Posterior vena cava (tissue), 2 donors: ENCODE measurements at places on chromosomes 12 and 14. TPM values are rescaled to one million over a fixed set of nuclear protein-coding genes. Genes with fewer than 3 reads are reported as not detected.

DNA sequence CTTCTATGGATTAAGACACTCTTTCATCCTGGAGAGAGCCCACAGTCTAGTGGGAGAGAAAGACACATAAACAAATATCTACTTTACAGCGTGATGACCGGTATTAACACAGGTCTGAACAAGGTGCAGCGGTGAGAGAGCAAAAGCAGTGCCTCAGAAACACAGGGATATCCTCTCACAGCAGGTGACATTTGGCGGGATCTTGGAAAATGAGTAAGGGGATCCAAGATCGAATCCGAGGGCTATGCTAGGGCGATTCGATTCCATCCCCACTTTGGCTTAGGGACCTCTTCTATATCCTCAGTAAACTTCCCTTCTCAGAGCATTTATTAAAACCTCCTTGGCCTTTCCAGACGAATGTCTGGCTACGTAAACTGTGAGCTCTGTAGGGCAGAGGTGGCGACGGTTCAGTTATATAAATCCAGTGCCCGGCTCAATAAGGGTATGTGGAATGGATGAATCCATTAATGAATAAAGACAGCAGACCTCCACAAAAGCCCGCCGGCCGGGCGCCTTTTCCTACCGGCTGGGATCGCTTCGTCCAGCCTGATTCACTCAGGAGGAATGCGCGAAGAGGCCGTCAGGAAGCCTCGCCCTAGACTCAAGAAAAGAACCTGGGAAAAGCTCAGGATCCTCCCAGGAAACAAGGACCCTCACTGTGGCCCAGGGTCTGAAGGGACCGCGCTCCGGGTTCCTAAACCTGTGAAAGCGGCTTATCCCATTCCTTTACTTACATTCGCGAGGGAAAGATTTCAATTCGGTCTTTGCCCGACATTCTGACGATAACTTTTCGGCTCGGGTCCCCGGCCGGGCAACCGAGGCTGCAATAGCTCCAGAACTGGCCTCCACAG, 455 bp downstream of the ATP6V1D start:
- no peak for DNase-seq

DNA sequence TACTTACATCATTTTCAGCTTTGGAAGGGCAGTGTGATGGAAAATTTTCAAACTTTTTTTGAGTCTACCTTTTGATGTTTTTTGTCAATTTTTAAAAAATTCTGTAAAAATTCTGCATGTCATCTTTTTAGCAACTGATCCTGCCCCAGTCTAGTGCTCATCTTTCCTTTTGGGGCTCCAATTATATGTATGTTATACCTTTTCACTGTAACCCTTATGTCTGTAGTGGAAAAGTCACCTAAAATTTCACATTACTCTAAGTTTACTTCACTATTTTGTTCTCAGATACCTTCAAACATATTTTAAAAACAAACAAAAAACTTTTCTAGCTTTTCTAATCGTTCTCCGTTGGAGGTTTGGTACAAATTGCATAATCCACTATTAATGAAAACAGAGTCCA, 32.5 kb upstream of the MYRFL start:
- no peak for DNase-seq

DNA sequence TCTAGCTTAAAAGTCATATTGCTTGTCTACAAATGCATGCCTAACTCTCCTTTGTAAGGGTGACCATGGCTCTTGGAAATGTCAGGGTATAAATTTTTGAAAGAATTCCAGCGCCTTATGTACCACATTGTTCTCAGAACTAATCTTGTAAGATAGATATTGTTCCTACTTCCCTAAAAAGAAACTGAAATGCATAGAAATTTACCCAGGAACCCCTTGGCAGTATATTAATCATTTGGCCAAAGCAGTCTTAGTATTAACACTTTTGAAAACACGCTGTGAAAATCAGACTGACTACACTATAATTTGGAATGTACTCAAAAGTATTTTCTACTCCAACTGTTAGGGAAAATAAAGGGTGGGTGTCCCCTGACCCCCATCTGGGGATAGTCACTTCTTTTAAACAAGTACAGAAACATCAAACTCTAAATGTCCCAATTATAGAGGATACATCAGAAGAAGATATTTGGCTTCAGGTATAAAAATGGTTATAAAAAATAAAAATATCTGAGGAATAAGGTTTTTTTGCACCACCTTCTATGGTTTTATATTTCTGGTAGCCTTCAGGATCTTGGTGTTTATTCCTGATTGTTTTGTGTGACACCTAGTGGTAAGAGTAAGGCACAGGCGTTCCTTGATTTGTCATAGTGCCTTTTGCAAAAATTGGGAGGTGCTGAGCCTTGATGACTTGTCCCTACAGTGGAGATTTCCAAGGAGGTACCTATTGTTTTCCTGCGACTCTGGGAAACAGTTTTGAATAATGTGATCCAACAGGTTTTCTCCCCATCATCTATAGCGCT, 2.2 kb upstream of the NFKBIA start:
- no peak for DNase-seq

GRCh38 chr14:33198684-33199083, 260.0 kb downstream of the NPAS3 start:
- no peak for DNase-seq

- DNase-seq, result no peak
Measured at GRCh38 chr14:73764406-73765280, 50.5 kb upstream of the PNMA1 start.

DNA sequence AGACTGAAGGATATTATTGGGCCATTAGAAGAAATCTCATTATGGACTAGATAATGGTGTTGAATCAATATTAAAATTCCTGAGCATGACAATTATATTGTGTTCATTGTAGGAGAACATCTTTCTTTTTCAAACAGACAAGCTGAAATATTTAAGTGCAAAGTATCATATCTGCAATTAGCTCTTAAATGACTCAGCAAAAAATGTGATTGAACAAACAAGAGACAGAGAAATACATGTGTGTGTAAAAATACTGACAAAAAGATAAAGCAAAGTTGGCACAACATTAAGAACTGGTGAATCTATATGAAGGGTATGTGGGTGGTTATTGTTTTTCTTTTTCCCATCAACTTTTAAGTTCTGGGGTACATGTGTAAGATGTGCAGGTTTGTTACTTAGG, 9.5 kb downstream of the CEP290 start:
- no peak for DNase-seq

GRCh38 chr12:68119724-68120211, 39.8 kb downstream of the IFNG start:
- no peak for DNase-seq

GRCh38 chr14:24011051-24011450, 22.3 kb downstream of the DHRS4L2 start:
- DNase-seq, result no peak

DNA sequence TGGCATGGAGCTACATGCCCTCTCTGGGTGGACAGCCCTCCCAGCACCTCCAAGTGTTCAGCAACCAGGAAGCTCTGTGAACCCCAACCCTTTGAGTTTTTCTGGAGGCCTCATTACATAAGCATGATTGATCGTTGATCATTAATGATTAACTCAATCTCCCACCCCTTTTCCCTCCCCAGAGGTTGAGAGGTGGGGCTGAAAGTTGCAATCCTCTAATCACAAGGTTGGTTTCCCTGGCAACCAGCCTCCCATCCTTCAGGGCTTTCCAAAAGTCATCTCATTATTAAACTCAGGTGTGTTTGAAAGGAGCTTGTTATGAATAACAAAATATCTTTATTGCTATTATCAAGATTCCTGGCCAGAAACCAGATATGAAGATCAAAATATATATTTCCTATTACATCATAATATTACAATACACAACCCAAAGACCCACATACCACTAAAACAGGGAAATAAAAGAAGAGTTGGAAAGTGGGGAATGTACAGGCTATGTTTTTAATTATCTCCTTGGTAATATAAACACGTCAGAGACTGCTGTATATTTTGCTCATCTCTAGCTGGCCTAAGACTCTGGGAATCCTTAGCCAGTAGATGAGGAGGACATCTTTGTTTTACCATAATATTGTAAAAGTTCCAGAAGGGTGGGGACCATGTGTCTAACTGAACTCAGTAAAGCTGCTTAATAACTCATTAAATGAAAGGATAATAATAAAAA, 73.6 kb downstream of the SSPN start:
- DNase-seq, result no peak

GRCh38 chr14:47715330-47715729, 39.9 kb upstream of the MDGA2 start:
- no peak for DNase-seq

DNA sequence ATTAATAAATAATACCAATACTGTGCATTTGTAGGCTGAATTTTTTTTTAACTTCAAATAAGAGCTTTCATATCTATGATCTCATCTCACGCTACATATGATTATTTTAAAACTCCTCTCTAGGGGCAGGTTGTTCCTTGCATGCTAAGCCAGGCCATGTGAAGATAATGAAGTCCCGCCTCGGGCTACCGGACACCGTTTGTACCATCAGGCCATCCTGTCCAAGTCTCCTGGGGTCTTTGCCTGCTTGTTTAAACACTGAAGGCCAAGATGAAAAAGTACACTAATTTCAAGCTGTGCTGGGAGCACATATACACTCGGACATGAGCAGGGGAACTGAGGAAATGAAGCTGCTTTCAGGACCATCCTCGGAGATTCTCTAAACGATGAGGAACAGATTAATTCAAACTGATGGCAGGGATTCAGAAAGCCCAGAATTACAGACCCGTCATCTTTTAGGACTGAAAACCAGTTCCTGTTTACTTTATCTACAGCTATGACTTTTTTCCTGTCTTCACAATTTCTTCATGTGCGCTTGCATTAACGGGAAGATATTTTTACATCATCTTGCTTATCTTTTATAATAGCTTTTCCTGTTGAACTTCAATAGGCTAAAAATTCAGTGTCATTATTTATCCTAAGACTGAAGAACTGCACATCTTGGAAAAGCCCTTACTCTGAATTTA, 6.3 kb upstream of the ABHD12B start:
- DNase-seq, result no peak

DNA sequence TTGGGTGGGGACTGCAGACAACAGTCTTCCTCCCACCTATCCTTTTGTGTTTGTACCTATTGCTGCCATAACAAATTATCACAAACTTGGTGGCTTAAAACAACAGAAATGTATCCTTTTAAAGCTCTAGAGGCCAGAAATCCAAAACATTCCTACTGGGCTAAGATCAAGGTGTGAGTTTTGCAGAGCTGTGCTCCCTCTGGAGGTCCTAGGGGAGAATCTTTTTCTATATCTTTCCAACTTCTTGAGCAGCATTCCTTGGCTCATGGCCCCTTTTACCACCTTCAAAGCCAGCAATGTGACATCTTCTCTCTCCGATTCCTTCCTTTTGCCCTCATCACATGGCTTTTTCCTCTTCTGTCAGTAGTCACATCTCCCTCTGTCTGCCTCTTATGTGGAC, 190.6 kb downstream of the TTC8 start:
- no peak for DNase-seq

- DNase-seq, result no peak
Measured at GRCh38 chr12:125110641-125111360, 45.6 kb downstream of the AACS start.

DNA sequence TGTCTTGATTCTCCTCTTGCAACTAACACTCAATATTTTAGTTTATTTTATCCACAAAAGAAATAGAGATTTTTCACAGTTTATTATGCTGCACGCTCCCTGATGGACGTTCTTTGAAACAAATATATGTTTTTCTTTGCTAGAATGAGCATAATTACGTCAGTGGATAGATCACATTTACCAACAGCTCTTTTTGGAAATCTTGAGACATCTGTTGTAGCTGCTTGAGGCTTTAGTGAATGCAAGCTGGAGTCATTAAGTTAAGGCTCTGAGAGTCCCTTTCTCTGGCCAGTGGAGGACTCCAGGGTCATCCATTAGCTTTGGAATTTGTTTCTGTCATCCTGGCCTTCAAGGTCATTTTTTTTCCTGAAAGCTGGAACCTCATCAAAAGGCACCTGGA, 405.6 kb upstream of the TMEM132C start:
- DNase-seq, result no peak

GRCh38 chr12:75550401-75551240, 39.2 kb upstream of the KRR1 start:
- no peak for DNase-seq

- no peak for DNase-seq
Measured at GRCh38 chr12:62717643-62718042, 217.3 kb downstream of the PPM1H start.

DNA sequence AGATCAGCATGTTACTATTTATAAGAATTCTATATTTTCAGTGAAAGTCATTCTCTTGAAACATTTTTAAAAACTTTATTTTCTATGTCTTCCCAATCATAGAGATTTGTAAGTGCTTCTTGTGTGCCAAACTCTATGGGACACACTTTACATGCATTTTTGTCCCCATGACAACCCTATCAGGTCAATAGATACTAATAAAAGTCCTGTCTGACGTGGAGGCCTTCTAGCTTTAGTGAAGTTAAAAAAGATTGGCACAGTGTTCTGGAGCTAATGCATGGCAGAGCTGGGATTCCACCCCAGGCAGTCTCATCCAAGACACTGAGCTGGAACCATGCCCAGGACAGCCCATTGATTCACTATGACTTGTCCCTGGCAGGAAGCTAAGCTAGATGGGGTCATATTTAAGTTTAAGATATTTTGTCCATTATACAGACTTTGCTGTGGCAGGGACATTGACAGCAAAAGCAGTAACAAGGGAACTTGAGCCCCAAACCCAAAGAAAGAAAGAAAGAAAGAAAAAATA, 28.1 kb downstream of the TTC6 start:
- DNase-seq, result no peak

- no peak for DNase-seq
Measured at GRCh38 chr12:84704856-84705255, 207.7 kb downstream of the SLC6A15 start.

The NPFF gene
- not detected for total RNA-seq

The KRT75 gene
- total RNA-seq, result not detected

The SCN8A gene
- total RNA-seq, result 0.65 TPM

The HCAR2 gene
- total RNA-seq, result 0.24 TPM

The PTHLH gene
- total RNA-seq, result 1.8 TPM

The GAS2L3 gene
- total RNA-seq, result 9.5 TPM

The TRPV4 gene
- 2.0 TPM for total RNA-seq

The MAP1LC3B2 gene
- not detected for total RNA-seq

The OAS1 gene
- 17.3 TPM for total RNA-seq
